ENCODE measurements at places on chromosomes 1 and 21.

DNA sequence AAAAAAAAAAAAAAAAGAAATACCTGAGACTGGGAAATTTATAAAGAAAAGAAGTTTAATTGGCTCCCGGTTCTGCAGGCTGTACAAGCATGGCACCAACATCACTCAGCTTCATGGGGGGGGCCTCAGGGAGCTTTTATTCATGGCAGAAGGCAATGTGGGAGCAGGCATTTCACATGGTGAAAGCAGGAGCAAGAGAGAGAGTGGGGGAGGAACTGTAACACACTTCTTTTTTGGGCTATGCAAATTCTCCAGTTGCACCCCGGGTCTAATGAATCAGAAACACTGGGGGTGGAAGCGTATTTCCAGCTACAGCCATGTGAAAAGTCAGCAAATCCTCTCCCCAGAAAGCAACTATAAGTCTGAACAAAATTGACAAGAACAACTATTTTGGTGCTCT is 11.8 kb upstream of the SOD1 start:
- DNase-seq: peak; percentile 54

GRCh38 chr1:118963456-118964430 is 24.4 kb downstream of the TBX15 start:
- DNase-seq: no peak

GRCh38 chr1:23598424-23598823 is 39.1 kb upstream of the ID3 start:
- peak; percentile 78 for DNase-seq

DNA sequence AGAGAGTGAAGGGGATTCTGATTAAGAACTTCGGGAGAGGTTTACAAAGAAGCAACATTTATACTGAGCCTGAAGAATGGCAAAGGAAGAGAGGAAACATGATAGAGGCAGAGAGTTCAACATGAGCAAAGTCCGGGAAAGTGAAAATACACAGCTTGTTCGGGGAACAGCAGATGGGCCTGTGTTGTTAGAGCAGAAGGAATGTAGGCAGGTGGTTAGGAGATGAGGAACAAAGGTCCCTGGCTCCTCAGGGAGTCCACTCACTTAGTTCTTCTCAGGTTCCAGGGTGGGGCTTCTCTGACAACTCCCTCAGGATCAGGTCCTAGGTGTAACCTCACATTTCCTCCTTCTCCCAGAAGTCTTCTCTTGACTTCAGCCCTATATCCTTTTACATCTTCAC is 5.1 kb upstream of the ZNF326 start:
- DNase-seq: no peak

DNA sequence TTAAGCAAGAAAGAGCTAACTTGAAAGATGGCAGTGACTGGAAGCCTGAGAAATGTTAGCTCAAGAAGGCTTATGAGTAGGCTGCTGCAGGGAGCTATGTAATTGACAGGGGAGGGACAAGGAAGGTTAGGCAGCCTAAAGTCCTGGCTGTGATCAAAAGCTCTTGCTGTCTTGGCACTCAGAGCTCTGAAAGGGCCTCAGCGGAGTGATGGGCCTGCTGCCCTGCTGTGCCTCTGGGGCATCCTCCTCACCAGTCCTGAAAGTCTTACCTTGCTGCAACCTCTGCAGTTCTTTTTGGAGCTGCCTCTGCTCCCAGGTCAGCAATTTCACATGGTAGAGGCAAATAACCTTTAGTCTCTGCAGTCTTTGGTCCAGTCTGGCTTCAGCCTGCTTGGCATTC is 1.8 kb downstream of the CCDC190 start:
- no peak for DNase-seq
